ENCODE measurements at places on chromosomes 7 and 10. TPM values are rescaled to one million over a fixed set of nuclear protein-coding genes. Genes with fewer than 3 reads are reported as not detected.

- no peaks in the 10 kb centered on the region for H3K4me1 ChIP-seq
- no peaks in the 10 kb centered on the region for H3K27me3 ChIP-seq
- no peak overlapping the region for H3K4me3 ChIP-seq
Observed at GRCh38 chr7:80999100-80999499, 80.2 kb upstream of the SEMA3C start.

GRCh38 chr7:91181949-91182348 is 82.3 kb upstream of the FZD1 start:
- no peaks in the 10 kb centered on the region for H3K27me3 ChIP-seq
- H3K36me3 ChIP-seq = no peaks in the 10 kb centered on the region
- H3K27ac ChIP-seq = no peak overlapping the region

- no peak overlapping the region for H3K4me3 ChIP-seq
- peaks cover 30% of the 10 kb centered on the region for H3K36me3 ChIP-seq
- DNase-seq = no peak
- no peaks in the 10 kb centered on the region for H3K27me3 ChIP-seq
Observed at GRCh38 chr10:104317726-104318299, 20.5 kb downstream of the ITPRIP start.

CHAT gene
- total RNA-seq = not detected

ZNF117 gene
- total RNA-seq = 100 TPM

NEUROG3 gene
- total RNA-seq = not detected
